ENCODE measurements at places on chromosomes 6 and 20.

GRCh38 chr6:57207141-57207540 lies 15.0 kb downstream of the RAB23 start:
- no peak for DNase-seq

GRCh38 chr6:13687917-13688351 lies 23.7 kb downstream of the RANBP9 start:
- no peak for DNase-seq

DNA sequence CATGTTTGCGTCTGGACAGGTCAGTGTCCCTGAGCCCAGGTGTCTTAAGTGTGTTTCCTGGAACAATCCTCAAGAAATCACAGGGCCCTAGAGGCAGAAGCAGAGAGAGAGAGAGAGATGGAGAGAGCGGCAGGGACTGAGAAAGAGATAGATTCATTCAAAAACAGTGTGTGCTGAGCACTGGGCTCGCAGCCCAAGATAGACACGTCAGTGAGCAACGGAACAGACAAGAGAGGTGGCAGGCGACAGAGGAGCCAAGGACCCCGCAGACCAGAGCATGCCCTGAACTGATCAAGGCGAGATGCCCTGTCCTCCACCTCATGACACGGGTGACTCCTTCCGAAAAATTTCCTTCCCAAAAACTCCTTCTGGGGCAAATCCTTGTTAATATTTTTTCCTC lies 362.0 kb upstream of the SULF2 start:
- DNase-seq, result no peak

- DNase-seq, result no peak
These were observed 114.9 kb downstream of the EPHA7 start for GRCh38 chr6:93304505-93304904.

DNA sequence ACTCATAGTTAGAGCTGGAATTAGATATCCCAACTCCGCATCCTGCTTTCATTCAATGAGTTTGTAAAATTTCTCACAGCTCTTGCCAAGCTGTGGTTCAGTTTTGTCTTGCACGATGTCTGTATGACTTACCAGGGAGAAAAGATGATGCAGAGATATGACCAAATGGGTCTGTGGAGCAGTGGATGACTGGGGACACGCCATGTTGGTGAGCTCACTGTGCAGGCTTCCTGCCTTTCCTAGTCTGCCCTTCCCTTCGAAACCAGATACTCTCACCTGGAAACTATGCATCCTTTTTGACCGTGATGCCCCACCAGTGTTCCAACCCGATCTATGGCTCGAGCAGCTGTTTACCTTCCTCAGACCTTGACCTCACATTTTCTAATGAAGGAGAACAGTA lies 262.7 kb upstream of the BMP2 start:
- DNase-seq, result no peak

DNA sequence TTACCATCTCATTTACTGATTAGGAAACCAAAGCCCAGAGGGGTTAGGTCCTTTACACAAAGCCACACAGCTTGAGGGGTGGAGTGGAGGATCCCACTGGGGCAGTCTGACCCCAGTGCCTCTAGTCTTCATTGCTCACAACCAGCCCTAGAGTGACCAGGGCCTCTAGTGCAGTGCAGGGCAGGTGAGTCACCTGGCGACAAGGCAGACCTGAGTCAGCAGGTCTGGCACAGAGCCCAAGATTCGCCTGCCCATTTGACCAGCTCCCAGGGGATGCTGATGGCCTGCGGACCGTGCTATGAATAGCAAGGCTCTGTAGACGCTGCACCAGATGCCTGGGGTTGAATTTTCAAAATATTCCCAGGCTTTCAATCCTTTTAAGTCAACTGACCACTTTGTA lies 29.9 kb downstream of the CDH26 start:
- no peak for DNase-seq

DNA sequence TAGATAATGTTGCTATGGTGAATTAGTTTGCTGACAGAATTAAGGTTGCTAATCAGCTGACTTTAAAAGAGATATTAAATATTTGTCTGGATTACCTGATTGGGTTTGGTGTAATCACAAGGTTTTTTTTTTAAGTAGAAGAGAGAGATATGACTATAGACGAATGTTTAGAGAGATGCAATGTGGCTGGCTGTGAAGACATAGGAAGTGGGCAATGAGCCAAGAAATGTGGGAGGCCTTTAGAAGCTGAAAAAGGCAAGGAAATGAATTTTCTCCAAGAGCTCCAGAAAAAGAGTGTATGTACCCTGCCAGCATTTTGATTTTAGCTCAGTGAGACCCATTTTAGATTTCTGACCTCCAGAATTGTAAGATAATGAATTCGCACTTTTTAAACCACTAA lies 598.3 kb downstream of the PKHD1 start:
- no peak for DNase-seq

DNA sequence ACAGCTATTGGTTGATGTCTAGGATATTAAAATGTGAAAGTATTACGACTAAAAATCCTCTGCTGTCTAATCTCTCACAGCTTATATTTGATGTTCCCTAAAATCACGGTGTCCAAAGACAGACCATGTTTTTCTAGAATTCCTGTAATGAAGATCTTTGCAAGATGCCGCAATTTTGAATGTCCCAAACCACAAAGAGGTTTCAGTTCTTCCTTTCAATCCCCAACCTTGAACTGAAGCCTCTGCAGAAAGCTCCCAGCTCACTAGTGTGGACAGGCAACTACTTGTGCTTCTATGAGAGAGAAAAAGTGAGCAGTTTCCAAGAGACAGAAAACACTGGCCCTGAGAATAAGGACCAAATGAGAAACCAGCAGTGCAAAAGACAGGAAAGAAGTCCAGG lies 370.1 kb downstream of the FOXA2 start:
- DNase-seq, result no peak

- peak; percentile 62 for DNase-seq
These were observed 371.9 kb upstream of the ID4 start for GRCh38 chr6:19465256-19465655.

DNA sequence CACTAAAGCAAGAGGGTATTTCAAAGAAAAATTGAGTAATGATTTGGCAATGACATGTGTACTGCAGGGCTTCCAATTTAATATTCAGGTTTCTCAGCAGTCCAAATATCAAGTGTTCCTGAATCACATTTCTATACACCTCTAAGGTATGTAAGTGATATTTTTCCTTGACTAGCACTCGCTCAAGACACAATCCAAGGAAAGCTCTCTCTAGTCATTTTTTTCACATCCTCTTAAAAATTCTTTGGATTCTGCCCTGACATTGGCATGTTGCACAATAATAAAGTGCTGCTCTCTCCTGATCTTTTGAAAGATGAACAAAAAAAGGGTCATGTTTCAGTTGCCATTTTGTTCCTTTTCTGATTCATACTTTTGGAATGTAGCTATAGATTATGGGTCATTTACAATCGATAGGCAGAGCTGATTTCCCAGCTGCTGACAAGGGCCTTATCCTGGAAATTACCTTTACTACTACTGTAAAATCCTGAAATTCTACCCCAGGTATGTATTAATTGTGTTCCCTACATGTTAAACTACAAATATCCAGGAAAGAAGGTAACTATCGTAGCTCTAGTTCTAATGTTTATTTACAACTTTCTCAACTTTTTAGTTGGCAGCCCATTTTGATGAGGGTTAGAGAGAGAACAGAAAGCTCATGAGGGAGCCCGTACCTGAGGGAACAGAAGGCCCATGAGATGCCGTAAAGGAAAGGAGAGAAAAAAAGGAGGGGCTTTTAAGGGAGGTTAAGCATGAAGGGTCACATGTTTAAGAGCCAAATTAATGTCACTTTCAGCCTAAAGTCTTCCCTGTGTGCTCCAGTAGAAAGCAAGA lies 22.2 kb upstream of the ADGRG6 start:
- DNase-seq, result no peak

GRCh38 chr6:134162932-134163331 lies 110.5 kb upstream of the SLC2A12 start:
- no peak for DNase-seq

DNA sequence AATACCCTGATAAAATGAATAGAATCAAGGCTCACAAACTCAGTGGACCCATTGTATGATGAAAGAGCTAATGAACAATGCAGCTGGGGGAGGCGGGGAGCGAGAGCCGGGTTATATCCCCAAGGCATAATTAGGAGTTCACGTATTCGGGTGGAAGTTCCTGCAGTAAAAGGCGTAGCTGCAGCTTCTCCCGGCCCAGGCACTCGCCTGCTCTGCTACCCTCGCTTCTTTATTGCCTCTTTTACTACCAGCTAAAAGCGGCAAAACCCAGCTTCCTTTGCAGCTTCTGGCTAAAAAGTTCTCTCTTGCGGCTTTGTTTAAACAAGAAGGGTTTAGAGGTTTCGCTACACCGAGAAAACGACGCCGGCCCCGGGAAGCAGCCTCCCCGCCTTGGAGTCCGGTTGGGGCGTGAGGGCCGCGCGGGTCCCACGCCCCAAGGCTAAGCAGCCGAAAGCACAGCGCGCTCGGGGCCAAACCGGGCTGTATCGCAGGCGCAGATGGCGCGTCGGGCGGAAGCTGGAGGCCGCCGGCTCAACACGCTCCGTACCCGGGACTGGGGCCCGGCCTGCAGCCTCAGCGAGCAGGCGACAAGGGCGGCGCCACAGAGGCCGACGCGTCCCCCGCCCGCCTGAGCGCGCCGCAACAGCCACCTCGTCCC lies 1.6 kb downstream of the ZBTB2 start:
- no peak for DNase-seq

DNA sequence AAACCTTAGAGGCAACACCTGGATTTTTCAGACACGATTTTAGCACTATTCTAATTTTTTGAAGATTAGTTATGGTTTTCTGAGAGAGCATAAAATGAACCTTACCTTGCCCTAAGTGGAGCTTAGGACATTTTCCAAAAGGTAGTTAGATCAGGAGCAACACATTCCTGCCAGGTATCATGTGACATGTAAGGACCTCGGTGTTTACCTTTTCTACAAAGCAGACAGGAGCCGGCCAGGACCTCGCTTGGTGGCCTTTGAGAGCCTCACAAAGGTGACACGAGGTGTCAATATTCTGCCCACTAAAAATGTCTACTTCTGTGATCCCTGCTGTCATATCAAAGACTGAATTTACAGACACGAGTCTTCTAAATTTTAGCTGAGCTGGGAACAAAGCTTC lies 174.9 kb downstream of the SMOC2 start:
- DNase-seq, result peak; percentile 49

DNA sequence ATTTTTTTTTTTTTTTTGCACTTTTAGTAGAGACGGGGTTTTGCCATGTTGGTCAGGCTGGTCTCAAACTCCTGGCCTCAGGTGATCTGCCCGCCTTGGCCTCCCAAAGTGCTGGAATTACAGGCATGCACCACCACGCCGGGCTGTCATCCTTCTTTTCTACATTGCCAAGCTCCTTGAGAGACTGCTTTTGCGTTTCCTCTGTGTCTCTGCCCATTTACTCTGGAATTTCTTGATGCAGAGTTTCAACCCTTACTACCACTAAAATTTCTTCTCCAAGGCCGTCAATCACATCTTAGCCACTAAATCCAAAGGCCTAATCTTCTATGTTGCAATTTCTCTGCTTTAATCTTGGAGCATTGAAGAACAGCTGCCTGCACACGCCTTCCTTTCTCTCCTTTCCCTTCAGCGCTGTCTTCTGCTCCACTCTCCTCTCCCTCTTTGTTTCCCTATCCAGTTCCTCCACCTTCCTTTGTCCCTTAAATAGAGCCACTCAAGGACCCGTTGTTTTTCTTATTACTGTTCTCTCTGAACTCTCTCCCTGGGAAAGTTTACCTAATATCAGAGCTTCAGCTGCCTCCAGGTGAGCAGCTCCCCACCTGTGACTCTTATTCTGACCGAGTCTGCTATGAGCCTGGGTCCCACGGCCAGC lies 98.8 kb downstream of the SLC35B3 start:
- DNase-seq, result no peak

DNA sequence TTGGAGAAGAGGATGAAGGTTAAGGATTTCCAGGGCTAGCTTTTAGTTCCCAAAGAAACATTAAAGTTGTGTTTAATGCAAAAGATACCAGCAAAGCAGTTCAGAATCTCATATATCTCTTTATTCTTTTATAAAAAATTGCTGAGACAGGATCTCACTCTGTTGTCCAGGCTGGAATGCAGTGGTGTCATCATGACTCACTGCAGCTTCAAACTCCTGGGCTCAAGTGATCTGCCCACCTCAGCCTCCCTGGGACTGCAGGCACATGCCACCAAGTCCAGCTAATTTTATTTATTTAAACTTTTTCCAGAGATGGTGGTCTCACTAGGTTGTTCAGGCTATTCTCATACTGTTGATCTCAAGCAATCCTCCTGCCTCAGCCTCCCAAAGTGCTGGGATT lies 41.1 kb upstream of the CAP2 start:
- no peak for DNase-seq

DNA sequence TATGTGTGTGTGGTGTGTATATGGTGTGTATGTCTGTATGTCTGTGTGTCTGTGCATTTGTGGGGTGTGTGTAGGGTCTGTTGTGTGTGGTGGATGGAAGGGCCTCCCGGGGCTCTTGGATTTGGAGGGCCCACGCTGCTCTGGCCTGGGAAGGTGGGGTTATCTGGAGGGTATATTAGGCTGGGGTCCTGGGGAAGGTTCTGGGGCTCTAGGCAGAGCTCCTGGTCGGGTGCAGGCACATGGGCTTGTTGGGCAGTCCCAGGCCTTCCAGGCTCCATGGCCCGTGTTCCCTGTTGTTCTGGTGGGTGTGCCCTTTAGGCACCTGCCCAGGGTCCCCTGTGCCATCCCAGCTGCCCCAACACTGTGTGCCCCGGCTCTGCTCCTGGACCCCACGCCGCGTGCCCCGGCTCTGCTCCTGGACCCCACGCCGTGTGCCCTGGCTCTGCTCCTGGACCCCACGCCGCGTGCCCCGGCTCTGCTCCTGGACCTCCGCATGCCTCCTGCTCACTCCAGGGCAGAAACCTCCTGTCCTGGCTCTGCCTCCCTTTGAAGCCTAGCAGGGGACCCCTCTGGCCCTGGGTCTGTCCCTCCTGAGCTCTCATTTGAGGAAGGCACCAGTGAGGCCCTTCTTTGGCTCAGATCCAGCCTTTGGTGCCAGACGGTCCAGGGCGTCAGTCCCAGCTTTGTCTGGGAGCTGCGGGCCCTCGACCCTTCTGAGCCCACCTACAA lies 10.2 kb upstream of the MYT1 start:
- DNase-seq, result no peak

DNA sequence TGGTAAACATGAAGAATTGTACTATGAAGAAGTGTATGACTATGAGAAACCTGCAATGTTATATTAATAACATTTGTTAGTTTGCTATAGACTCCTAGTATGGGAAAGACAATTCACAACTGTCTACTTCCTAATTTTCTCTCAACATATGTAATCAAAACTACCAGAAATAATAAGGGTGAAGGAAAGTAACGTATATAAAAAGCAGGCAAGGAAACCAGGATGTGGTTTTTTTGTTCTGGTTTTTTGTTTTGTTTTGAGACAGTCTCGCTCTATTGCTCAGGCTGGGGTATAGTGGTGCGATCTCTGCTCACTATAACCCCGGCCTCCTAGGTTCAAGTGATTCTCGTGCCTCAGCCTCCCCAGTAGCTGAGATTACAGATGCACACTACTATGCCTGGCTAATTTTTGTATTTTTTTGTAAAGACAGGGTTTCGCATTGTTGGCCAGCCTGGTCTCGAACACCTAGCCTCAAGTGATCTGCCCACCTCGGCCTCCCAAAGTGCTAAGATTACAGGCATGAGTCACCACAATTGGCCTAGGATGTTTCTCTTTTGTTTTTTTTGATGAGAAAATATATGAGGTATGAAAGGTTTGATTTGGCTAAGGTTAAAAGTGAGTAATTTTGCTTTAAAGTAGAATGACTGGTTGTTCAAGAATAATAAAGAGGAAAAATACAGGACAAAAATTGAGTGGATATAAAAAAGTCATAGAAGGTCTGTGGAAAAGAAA lies 83.1 kb downstream of the PTCHD4 start:
- no peak for DNase-seq

- DNase-seq, result no peak
These were observed 43.7 kb upstream of the MAP7 start for GRCh38 chr6:136593748-136594490.
